ENCODE measurements at places on chromosomes 5 and 9.

DNA sequence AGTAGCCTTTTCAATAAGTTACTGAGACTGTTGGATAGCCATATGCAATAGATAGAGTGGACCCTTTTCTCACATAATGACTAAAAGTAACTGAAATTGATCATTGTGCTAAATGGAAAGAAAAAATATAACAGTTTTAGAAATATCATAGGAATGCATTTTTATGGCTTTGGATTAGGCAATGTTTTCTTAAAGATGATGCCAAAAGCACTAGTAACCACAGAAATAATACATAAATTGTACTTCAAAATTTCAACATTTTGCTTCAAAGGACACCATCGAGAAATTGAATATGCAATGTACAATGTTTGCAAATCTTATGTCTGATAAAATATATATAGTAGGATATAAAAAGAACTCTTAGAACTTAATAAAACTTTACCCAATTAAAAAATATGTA lies 1267.5 kb upstream of the CDH9 start:
- no peak for DNase-seq

GRCh38 chr9:75239176-75239575 lies 150.9 kb downstream of the OSTF1 start:
- DNase-seq, result no peak

DNA sequence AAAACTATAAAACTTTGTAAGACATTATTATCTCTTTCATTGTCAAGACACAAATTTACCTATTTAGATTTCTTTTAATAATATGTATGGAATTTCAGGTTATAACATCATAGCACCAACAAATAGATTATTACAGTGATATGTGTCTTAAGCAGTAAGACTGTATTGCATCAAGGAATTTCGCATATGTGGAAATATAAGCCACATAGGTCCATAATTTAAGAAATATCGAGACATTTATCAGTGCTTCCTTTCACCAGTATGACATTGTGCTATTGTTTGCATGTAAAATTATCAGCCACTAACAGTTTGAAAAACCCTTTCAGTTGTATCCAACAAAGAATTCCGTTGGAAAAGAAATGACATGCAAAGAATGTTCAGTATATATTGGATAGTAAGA lies 186.7 kb upstream of the RASA1 start:
- no peak for DNase-seq

DNA sequence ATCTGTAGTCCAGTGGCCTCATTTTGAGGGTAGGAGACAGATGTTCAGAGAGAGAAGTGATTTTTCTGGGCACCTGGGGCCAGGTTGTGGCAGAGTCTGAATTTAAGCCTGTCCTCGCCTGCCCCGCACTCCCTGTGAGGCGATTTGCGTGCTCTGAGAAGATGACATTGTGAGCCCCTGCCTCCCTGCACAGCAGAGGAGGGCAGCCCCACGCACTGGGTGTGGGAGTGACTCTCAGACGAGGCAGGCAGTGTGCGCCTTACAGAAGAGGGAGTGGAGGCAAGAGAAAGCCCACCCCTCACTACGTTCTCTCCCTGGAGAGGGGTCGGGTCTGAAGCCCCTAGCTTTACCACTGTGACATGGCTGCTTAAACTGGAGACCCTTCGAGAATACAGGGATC lies 35.7 kb downstream of the IRX4 start:
- DNase-seq, result no peak

- no peak for DNase-seq
These were observed 134.6 kb downstream of the RAB3C start for GRCh38 chr5:58717303-58718007.

DNA sequence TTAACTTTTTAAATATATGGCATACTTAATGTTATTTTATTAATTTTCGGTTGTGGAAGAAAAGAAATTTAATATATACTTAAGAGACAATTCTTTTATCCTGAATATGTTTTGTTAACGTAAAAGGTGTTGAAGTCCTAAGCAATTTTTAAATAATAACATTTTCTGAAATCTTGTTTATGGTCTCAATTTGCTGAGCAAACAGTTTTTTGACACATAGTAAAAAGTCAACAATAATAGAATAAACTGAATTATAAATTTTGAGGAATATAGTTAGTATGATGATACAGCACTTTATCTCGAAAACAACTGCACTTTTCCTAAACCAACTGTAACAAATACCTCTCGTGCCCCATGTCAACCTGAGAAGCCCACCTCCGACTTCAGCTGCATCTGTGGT lies 229.8 kb upstream of the TARS1 start:
- no peak for DNase-seq

DNA sequence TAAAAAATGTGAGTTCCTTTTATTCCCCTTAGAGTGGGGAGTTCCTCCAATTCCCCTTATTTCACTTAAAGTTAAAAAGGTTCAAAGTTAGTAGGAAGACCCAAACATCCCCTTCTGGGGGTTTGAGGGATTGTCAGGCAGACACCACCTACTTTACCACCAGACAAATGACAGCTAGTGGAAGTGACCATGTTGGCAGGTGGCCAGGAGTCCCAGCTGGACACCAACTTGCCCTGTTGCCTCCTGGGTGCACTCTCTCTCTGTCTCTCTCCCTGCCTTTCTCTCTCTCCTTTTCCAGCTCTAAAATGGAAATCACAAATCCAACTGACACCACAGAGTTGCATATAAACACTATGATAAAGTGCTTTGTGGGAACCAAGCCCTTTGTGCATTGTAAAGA lies 307.7 kb upstream of the TLE4 start:
- DNase-seq, result no peak

- peak; percentile 28 for DNase-seq
These were observed 25.3 kb upstream of the ENHO start for GRCh38 chr9:34547960-34548611.

- DNase-seq, result peak; percentile 15
These were observed 4.0 kb upstream of the NIPSNAP3A start for GRCh38 chr9:104743376-104743985.

DNA sequence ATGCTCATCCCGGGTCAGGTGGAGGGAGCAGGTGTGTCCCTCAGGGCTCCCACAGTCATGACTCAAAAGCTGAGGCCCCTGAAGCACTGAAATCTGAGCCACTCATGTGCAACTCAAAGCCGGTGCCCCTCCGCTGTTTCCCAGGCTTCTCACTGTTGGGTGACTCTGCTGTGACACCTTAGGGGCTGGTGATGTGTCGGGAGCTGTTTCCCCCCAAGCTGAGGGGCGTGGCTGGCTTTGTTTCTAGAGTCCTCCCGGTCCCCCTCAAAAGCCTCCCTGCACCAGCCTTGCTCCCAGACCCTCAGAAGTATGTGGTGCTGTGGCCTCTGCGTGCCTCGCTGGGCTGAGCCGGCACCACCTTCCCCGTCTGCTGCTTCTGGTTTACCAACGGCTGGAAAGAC lies 39.7 kb downstream of the PLPP7 start:
- DNase-seq, result no peak

GRCh38 chr5:56638061-56638621 lies 177.2 kb upstream of the MAP3K1 start:
- DNase-seq, result no peak

- no peak for DNase-seq
These were observed 56.9 kb downstream of the PAM start for GRCh38 chr5:102811972-102812371.

DNA sequence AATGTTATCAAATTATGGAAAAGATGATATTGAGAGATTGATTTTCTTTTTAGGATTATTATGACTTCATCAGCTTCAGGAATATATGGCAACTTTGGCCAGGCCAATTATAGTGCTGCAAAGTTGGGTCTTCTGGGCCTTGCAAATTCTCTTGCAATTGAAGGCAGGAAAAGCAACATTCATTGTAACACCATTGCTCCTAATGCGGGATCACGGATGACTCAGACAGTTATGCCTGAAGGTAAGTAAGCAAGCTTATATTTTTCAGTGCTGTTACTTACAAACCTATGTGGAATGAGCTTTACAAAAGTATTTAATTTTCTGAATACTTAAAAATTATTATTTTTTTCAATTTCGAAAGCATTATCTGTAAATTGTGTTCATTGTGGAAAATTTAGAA lies 26.5 kb downstream of the HSD17B4 start:
- DNase-seq, result no peak

GRCh38 chr5:38871790-38872551 lies 26.2 kb downstream of the OSMR start:
- DNase-seq, result no peak

GRCh38 chr5:91229031-91229727 lies 153.9 kb downstream of the ARRDC3 start:
- no peak for DNase-seq

- DNase-seq, result no peak
These were observed 65.9 kb downstream of the PPARGC1B start for GRCh38 chr5:149796030-149796429.

DNA sequence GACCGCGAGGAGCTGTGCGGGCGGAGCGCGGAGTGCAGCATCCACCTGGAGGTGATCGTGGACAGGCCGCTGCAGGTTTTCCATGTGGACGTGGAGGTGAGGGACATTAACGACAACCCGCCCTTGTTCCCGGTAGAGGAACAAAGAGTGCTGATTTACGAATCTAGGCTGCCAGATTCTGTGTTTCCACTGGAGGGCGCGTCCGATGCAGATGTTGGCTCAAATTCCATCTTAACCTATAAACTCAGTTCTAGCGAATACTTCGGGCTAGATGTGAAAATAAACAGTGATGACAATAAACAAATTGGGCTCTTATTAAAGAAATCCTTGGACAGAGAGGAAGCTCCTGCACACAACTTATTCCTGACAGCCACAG lies 590 bp downstream of the PCDHA6 start:
- no peak for DNase-seq

DNA sequence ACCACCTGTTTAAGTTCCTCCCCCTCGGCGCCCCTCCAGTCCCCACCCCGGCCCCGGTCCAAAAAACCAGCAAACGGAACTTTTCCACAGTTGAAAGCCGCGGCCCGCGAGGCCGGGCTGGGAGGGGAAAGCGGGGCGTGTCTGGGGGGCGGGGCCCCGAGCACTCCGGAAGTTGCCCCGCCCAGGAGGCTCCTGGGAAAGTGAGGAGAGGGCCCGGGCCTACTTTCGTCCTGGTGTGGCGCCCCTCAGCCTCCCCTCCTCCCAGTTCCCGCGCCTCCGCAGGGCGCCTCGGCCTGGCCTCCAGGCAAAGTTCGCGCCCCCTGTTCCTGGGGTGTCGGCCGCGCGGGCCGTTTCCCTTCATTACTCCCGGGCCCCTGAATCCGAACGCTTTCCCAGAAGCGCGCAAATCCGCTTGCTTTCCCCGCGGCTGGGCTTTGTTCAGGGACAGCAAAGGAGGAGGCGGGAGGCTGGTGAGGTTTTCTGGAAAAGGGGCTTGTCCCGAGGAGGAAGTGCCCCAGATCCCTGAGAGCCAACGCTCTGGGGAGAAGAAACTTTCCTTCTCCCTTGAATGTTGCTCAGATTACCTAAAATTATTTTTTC lies 4.5 kb upstream of the DMRT3 start:
- no peak for DNase-seq

- no peak for DNase-seq
These were observed 11.8 kb upstream of the SLC9A3 start for GRCh38 chr5:535846-536698.

DNA sequence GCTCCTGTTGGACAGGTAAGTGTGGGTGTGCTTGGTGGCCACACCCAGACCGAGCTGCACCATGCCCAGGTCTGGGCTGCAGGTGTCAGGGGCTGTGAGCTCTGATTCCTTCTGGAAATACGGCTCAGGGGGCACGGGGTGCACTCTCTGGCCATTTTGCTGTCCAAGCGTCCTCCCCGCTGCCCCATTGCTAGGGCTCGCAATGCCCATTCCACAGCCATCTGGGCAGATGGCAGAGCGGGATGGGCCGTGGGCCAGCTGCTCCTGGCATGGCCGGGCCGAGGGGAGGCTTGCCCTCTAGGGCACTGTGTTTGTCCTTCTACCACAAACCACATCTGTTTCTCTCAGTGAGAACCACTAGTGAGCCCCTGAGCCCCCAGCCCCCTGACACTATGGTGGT lies 67.9 kb upstream of the RXRA start:
- no peak for DNase-seq

DNA sequence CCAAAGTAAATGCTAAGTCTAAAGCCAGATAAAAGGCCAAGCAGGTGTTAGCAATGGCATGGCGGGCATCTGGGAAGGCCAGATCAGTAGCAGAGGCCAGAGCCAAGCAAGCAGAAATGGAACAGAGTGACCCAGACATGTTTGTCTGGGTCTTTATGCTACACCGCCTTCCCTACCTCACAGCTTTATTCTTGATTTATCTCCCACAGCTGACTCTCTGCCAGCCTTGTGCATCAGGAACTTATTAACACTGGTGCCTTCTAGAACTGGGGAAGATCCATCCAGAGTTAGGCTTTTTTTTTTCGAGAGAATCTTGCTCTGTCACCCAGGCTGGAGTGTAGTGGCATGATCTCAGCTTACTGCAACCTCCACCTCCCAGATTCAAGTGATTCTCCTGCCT lies 112.5 kb upstream of the SLC44A1 start:
- no peak for DNase-seq

DNA sequence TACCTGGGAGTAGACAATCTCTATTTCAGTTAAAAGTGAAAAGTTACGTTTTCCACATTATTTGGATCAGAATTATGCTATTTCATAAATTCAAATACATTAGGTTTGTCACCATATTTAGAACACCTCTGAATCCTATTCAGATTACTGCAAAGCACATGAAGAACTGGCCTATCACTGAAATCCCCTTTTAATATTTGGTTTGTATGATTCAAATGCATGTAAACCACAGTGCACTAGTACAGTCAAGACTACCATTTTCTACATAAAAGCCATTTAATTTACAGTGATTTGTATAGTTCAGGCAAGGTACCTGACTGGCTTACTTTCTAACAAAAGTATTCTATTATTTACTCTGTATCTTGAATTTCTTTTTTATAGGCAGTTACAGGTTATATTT lies 212.5 kb downstream of the MEF2C start:
- no peak for DNase-seq

DNA sequence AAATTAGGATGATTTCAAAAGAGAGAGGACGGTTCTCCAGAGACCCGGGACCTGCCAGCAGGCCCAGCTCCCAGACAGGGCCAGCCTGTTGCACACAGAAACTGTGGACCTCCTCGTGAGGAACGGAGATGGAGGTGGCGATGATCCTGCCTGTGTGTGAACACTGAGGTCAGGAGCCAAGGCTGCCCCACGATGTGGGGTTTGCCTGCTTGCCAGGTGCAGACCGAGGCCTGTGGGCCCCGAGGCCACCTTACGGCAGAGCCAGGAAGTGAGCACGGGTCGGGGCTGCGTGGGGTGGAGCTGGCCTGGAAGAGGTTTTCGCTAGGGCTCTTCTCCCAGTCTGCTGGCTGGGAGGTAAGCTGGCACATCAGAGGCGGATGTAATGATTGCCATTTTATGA lies 4.3 kb downstream of the FAM163B start:
- no peak for DNase-seq

- no peak for DNase-seq
These were observed 1.1 kb downstream of the HSPA9 start for GRCh38 chr5:138573949-138574670.

GRCh38 chr5:18098691-18099090 lies 464.4 kb downstream of the TAF11L14 start:
- DNase-seq, result no peak

DNA sequence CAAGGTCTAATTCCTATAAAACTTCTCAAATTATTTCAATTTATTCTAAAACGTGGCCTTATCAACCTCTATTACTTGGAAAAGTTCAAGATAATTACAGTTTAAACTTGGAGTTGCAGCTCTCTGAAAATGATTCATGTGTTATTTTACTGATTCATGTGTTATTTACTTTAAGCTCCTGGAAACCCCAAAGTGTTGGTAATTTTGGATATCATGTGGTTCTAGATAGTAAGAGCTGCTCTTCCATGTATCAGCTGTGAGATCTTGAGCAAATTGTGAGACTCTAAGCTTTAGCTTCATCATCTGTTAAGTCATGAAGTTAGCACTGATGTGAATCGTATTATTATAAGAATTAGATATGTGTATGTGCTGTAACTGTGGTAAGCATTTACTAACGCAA lies 749.2 kb downstream of the TLE4 start:
- no peak for DNase-seq
